ENCODE measurements at places on chromosomes 11 and 22.

- DNase-seq: no peak
Observed at GRCh38 chr22:19917389-19918138, 24.0 kb upstream of the COMT start.

DNA sequence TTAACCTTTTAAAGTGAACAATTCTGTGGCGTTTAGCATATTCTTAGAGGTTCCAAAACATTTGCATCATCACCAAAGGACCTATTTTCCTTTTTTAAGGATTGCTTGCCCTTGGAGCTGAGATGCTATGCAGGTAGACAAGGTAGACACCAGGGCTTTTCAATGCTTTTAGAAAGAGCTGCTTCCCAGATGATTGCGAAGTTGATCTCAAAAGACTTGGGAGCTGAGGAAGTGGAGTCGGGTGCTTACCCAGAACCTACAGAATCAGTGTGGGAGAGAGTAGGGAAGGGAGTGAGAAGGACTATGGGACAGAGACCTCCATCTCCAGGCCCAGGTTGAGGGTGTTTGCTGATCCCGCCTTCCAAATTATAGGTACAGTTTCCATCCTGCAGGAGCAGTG is 11.1 kb upstream of the ALX4 start:
- DNase-seq: no peak

GRCh38 chr11:18105086-18105801 is 638 bp downstream of the SAAL1 start:
- DNase-seq: no peak

DNA sequence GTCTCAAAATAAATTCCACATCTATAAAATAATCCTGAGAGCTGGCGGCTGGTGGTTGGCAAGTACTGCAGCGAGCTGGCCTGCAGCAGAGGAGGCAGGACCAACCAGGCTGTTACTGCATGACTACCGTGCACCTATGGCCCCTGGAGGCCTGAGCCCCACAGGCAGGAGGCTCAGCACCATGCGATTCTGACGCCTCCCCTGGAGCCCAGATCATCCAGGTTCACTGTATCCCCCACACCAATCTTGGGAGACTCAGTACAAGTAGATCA is 159.5 kb upstream of the NCAM1 start:
- DNase-seq: no peak

DNA sequence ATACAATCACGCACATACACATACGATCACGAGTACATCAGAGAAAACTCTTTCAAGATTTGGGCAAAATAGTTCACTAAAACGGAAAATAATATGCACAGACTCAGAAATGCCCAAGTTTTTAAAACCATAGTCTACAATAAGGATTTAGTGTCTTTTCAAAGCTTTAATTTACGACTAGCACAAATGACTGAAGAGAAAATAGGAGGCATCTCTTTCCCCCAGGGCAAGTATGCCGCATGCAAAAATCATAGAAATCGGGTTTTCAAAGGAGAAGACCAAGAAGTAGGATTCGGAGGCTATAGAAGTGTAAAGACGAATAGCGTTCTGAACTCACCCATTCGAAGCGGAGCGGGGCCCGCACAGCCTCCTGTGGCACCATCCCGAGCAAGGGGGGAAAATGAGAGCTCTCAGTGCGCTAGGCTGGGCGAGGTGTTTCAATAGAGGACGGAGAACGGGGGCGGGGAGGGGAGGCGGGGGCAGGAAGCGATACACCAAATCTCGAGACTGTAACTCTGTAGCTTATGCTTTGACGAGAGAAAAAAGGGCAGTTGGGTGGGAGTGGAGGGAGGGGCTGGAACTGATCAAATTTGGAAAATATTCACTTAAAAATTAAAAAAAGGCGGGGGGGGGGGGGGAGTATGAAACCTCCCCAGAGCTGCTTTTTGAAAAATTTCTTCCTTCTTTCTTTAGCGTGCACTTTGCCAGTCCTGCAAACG is 15.8 kb downstream of the BLID start:
- no peak for DNase-seq

GRCh38 chr11:122741613-122742300 is 86.2 kb downstream of the UBASH3B start:
- DNase-seq: no peak

DNA sequence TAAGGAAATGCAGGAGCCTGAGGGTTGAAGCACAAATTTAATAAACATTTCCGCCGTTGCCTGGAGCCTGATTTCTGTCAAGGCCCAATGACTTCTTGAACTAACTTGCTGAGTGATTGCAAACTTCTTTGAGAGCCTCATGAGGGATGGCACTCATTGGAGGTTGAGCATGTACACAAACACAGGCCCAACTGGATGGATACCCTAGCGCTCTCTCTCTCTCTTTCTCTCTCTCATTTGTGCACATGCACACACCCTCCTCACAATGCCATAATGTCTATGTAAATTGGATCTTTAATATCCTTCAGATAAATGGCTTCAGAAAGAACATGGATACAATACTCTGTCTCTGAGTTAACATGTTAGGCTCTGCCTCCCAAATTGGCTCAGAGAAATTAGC is 597.7 kb upstream of the CADM1 start:
- no peak for DNase-seq

- no peak for DNase-seq
Observed at GRCh38 chr22:50531546-50531961, 1.7 kb upstream of the TYMP start.

GRCh38 chr11:46661836-46662235 is 38.6 kb downstream of the ARHGAP1 start:
- no peak for DNase-seq

DNA sequence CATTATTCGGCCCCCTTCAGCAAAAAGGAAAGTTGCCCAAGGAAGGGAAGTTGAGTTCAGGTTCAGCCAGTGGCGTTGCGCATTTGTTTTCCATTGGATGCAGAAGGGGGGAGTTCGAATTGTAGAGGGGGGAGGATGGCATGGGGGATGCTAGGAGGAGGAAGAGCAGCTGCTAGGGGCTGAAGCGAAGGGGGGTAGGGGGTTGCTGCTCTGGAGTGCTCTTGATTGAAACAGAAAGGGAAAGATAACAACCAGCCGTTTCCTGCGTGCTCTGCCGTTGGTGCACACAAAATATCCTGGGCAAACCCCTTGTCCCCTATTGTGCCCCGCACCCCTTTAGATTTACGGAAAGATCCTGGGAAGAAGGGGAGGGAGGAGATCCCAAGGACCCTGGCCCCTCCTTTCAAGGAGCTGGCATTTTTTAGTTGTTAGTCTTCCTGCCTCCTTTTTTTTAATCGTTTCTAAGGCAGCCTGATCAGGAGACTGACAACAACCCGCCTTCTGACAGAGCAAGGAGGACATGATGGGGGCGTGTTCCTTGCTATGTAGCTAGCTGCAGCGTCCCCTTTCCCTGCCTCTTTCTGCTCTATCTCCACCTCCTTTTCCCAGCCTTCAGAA is 2.1 kb downstream of the KMT2A start:
- peak; percentile 7 for DNase-seq

DNA sequence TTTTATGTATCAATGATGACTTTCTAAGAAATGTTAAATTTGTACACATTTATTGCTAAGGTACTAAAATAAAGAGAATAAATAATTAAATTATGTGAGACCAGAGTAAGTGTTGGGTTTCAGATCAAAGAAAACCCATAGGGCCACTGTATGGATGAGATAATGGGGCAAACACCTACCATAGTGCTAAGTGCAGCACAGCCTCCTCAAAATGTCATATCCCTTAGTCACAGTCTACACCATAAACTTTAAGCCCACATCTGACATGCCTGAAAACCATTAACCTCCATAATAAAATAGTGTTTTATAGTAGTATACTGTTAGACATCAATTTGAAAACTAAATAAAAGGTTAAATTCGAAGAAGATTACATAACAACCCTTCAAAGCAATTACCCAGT is 37.5 kb downstream of the SESN3 start:
- DNase-seq: no peak

DNA sequence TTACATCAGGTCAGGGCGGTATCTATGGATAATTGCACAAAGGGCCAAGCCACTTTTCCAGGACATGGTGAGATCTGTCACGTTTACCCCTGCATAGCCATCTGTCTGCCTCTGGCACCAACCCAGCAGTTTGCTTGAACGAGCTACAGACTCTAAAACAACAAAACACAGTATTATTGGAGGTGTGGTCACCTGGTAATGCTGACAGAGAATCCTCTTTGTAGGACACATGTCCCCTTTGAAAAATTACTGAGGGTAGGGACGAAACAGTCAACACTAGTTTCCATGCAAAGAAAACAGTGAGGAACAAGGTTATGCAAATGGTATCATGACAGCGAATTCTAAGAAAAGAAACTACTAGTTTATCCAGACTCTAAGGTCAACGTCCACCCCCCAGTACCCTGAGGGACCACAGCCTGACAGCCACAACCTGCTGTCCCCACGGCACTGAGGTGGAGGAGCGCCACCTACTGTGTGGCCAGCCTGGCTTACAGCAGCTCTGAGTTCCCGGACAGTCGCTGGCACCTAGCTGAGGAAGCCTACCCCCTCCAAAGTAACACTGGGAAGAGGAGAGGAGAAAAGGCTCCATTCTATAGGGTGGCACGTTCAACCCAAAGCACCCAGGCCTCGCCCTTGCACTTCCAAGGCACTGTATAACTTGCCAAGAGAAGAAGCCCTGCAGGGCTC is 117.4 kb upstream of the BID start:
- DNase-seq: no peak

GRCh38 chr22:19002684-19003038 is 66.6 kb upstream of the PRODH start:
- DNase-seq: no peak

DNA sequence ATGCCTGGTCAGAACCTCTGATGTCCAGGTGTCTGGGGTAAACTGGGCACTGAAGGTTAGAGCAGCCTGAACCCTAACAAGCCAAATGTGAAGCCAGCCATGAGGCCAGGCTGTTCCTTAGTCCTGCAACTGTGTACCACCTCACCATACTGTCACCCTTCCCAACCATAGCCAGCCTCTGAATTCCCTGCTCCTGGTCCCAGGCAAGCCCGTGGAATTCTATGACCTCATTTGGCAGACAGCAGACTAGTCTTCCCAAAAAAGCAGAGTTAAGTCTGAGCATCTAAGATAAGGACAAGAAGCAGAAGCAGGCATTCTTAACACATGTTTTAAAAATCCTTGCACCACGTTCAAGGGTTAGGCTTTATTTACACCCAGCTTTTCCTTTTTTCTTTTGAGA is 134.8 kb downstream of the C11orf58 start:
- DNase-seq: no peak

DNA sequence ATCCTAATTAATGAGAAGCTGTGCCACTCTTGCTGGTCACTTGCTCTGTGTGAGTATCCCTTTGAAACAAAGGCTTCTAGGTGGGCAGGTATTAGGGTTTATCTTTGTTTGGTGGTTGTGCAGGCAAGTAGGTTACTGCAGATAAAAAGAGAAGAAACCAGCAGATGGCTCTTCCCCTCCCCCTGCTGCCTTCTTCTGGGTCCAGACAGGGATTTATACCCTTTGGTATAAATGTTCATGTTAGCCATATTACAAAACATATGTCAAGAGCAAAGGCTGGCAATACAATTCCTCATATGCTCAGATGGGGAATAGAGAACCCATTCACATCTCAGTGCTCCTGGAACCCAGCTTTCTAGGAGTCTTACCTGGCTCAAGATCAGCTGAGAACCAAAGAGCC is 109.9 kb downstream of the NAV2 start:
- no peak for DNase-seq

DNA sequence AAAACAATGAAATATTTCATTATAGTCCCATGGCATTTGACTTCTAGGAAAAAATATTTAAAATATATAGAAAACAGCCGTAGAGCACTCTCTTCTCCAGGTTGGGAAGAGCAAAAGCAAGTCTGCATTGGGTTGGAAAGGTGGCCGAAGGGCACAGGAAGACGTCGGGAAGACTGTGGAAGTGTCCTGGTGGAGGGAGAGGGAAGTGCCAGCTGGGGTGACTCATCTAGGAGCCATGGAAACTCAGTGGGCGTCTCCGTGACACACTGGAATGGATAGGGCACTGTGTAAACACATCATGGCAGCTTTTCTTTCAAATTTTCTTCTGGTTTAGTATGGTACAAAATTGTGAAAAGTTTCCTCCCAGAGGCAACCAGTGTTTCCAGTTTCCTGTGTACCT is 12.7 kb downstream of the GTPBP1 start:
- DNase-seq: no peak

DNA sequence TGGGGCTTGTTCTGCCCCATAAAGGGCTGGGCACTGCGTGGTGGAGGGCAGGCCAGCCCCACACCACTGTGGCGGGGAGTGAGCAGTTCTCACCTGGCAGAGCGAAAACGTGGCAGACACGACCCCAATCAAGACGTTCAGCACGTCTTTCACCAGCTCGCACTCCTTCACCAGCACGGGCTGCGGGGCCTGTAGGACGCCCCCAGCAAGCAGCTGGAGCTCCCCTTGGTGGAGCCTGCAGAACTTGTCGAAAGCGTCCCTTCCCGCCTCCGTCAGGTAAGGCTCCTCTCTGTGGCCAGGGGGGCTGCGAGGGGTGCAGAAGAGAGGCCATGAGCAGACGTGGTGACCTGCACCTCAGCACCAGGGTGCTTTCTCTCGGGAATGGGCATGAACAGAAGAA is 11.6 kb downstream of the TUBGCP6 start:
- DNase-seq: no peak

DNA sequence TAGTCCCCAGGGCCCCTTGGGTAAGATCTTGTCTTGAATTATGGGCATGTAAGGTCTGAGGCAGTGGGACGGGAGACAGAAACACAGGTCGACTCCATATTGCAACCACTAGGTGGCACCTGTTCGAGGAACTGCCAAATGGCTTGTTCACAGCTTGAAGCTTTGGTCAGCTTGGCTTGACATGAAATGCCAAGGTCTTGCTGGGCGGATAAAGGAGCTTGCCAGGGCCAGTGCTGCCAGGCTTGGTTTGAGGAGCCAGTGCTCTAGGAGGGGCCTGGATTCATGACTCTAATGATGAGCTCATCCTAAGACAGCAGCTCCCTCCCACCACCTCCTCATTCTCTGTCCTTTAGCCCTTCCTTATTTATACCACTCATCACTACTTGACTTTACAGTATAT is 11.9 kb upstream of the NRIP3 start:
- no peak for DNase-seq

DNA sequence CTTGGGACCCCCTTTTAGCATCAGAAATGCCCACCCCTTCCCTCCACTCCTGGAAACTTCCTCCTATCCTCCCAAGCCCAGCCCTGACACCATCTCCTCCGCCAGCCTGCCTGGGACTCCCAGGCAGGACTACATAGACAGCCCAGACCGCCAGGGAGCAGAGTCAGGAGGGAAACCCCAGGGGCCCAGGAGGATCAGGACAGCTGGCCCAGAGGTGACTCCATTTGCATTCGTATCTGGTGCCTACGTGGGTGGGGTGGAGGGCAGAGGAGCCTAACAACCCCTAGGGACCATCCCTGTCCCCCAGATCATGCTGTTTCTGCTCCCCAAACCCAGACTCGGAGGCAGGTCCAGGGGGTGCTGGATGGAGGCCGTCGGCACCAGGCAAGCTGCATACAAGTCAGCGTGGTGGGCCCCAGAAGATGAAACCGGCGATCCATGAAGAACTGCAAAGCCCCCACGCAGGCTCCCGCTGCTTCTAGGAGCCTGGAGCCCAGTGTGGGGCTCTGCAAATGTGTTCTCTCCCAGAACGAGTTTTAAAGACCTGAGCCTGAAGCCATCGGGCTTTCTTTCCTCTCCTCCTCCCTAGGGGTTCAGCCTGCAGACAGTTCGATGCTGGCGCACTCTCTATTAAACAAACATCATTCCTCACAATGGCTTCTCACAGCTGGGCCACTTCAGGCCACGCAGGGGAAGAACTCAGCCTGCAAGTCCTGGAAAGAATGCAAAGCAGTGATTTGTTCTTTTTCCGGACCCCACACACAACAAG is 1506.8 kb downstream of the BRD1 start:
- DNase-seq: no peak

GRCh38 chr11:129283141-129283540 is 91.0 kb upstream of the ARHGAP32 start:
- DNase-seq: no peak

All from activated CD8-positive, alpha-beta memory T cell treated with anti-CD3 and anti-CD28 coated beads for 1 hour (primary cell).